ENCODE measurements at places on chromosomes 13 and 19.

DNA sequence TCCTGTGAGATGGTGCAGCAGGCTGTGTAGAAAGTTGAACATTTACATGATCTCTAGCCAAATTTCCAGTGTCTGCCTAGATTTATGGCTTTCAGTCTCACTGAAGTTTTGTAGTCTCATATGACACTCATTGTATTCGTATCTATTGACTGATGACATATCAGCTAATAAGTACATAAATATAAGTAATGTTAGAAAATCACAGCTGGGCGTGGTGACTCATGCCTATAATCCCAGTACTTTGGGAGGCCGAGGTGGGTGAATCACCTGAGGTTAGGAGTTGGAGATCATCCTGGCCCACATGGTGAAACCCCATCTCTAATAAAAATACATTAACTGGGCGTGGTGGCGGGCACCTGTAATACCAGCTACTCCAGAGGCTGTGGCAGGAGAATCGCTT lies 54.7 kb upstream of the HTR2A start:
- no peak for DNase-seq

DNA sequence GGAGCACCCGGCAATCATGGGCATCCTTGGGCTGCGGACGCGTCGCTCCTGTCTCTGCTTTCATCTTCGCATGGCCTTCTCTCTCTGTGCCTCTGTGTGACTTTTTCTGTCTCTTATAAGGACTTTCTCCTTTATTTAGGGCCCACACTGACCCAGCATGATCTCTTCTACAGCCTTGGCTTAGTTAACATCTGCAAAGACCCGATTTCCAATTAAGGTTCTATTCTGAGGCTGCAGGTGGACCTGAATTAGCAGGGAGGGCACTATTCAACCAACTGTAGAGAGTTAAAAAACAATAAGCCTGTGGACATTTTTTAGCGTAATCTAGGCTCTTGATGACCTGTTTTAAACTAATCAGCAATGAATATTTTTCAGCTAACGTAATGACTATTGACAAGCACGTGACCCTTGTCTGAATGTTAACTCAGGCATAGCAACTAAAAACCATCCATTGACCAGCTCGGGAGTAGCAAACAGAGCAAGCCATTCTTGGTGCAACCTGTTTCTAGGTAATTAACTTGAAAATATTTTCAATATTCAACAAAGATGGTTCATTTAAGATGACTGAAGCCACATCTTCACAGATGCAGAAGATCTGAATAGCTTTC lies 15.2 kb downstream of the F10 start:
- DNase-seq: no peak

GRCh38 chr19:48543121-48543710 lies 8.8 kb upstream of the SULT2B1 start:
- DNase-seq: no peak

DNA sequence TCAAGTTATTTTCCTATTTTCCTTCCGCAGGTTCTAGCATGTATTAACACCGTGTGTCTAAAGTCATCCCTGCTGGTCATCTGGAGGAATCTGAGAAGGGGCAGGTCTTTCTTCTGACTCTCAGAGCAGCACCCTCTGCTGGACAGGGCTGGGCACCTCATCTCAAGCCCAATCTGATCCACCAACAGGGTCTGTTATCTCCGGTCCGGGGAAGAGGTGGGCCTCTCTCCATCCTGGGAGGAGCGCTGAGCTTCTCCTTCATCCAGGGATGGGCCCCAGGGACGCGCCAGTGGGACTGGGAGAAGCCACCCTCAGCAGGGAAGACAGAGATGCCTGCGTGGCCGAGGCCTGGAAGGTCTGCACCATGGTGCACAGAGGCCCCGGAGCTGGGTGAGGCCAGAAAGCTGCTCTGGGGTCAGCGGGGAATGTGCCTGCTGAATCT lies 26.0 kb upstream of the ZNF331 start:
- DNase-seq: peak; percentile 7

- DNase-seq: no peak
Observed at GRCh38 chr19:51681286-51681941, 11.7 kb upstream of the SPACA6 start.

- no peak for DNase-seq
Observed at GRCh38 chr13:71862459-71862943, 4.5 kb downstream of the DACH1 start.

GRCh38 chr19:47124937-47125668 lies 5.5 kb upstream of the SAE1 start:
- no peak for DNase-seq

GRCh38 chr13:46672338-46673090 lies 119.5 kb downstream of the LRCH1 start:
- no peak for DNase-seq

DNA sequence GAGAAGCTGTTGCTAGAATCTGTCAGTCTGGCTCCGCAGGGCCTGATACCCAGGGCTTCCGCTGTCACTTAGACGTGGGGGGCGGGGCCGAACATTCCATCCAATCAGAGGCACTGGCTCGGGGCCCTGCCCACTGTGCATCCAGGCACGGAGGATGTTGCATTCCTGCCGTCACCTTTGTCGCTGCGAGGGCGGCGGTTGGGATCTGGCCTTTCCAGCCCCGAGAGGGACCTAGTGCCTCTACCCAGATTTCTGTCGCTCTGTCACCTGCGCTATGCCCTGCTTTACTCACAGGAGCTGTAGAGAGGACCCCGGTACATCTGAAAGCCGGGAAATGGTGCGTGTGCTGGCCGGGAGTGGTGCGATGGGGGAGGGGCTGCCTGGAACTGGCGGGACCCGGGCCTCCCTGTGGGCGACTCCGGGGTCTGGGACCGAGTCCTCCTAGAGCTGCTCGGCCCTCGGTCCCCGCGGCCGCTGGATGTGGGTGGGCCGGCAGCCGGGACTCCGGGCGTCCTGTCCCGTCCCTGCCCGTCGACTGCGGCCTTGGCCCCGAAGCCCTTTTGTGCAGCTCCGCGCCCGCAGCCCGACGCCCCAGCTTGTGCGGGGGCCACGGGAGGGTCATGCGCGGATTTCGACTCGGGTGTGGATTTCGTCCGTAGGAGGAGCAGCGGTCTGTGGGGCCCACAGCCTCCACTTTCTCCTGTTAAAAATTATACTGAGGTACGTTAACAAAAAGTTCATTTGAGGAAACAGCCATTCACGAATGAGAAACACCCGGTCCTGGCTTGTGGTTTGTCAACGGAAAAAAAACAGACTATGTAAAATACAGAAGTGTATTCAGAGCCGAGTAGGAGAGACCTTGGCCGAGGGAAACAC lies at the start of gene ZNF439:
ZNF439 (plus strand) TSS at position 133 of the 876 bp plus-strand sequence; CDS start at position 275, 142 bp downstream.
- peak; percentile 74 for DNase-seq

DNA sequence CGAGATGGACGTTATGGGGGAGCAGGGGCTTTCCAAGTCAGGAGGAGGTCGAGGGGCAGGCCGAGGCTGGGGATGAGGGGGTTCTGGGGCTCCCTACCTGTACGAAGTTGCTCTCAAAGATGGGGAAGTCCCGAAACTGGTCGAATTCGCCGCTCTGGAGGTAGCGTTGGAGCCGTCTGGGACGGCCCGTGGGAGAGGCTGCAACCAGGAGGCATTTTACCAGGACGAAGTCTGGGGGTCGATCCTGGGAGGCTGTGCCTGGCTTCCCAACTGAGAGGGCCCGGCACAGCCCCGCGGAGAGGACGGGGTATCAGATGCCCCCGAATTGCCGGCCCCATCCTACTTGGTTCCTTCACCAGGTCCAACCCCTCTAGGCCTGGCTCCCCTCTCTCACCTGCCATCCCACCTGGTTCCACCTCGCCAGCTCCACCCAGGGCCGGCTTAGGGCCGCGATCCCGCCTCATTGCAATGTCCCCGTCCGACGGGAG lies 527 bp upstream of the EMC10 start:
- no peak for DNase-seq

- DNase-seq: no peak
Observed at GRCh38 chr13:83794583-83794982, 87.7 kb downstream of the SLITRK1 start.

- DNase-seq: no peak
Observed at GRCh38 chr13:114076329-114077090, 55.9 kb downstream of the RASA3 start.

DNA sequence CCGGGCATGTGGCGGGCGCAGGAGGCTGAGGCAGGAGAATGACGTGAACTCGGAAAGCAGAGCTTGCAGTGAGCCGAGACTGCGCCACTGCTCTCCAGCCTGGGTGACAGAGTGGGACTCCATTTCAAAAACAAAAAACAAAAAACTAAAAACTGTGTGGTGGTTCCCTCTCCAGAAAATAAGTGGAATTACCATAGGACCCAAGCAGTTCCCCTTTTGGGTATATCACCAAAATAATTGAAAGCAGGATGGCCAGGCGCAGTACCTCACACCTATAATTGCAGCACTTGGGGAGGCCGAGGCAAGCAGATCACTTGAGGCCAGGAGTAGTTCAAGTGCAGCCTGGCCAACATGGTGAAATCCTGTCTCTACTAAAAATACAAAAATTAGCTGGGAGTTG lies 15.7 kb upstream of the LDLR start:
- no peak for DNase-seq

Measured in stimulated activated CD8-positive, alpha-beta memory T cell treated with anti-CD3 and anti-CD28 coated beads, Interleukin-4, amount 100 ng/mL, for 4 hours (primary cell).